ENCODE measurements at places on chromosomes 5 and 9.

DNA sequence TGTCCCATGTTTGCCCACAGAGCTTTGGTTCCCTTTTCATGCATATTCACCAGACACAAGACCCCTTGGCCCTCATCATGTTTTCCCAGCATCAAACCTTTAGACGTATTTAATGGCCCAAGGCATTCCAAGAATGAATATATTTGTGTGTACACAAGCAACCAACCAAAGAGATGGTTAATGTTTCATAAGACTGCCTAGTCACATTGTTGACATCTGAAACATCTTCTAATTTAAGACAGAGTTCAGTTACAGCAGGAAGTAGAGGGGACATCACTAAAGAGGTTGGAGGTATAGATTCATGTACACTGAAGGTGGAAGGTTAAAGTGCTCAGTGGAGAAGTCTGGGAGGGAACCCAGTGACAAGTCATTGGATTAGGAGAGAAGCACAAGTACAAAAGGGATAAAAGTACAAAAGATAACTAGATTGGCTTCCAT lies 49.1 kb downstream of the SUSD1 start:
- DNase-seq = peak; percentile 38

GRCh38 chr5:95838001-95838520 lies 15.5 kb upstream of the GLRX start:
- no peak for DNase-seq

DNA sequence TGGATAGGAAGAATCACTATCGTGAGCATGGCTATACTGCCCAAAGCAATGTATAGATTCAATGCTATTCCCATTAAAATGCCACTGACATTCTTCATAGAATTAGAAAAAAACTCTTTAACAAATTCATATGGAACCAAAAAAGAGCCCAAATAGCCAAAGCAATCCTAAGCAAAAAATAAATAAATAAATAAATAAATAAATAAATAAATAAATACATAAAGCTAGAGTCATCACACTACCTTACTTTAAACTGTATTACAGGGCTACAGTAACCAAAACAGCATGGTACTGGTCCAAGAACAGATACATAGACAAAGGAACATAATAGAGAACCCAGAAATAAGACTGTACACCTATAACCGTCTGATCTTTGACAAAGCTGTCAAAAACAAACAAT lies 180.4 kb upstream of the CDKN2B start:
- no peak for DNase-seq

- no peak for DNase-seq
These were observed 815.4 kb upstream of the DMAC1 start for GRCh38 chr9:8614926-8615440.

DNA sequence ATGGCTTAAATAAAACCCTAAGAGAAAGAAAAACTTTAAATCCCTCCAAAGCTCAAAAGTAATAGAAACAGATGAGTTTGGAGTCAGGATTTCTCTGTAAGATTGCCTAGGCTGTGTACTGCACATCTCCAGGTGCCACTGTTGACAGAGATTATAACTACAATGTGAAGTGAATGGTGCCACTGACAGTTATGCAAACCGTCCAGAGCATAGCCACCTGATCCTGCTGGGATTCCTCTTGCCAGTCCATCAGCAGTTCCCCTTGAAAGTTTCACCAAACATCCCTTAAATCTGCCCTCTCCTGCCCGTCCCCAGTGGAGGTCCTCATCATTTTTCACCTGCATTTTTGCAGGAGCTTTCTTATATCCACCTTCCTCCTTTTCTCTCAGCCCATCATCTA lies 42.5 kb downstream of the FXN start:
- DNase-seq = no peak
